ENCODE measurements at places on chromosomes 2 and 18. TPM values are rescaled to one million over a fixed set of nuclear protein-coding genes. Genes with fewer than 3 reads are reported as not detected.

TRAF3IP1 gene
- total RNA-seq: 14.0 TPM

- DNase-seq: no peak
Observed at GRCh38 chr18:59660786-59661743, 36.2 kb downstream of the CCBE1 start.

C2orf72 gene
- 2.6 TPM for total RNA-seq

DNA sequence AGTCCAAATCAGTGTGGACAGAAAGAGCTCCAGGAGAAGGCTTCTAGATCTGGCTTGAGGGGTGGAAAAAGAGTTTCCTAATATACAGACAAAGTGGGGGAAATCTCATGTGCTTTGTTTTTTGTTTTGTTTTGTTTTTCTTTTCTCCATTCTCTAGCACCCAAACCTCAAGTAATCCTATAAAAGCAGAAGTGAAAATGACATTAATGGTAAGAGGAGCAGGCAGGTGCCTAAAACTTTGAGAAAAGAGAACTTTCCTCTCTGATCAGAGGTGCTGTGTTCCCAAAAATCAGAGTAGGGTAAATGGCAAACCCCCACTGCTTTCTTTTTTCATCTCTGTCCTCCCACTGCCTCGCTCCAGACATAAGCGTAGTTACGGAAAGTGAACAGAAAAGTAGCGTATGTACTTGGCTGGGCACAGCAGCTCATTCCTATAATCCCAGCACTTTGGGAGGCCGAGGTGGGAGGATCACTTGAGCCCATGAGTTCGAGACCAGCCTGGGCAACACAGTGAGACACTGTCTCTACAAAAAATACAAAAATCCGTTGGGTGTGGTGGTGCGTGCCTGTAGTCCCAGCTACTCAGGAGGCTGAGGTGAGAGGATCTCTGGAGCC lies 77.8 kb downstream of the FAM161A start:
- DNase-seq: no peak

- DNase-seq: no peak
Observed at GRCh38 chr2:59029058-59029457, 787.9 kb upstream of the FANCL start.

DNA sequence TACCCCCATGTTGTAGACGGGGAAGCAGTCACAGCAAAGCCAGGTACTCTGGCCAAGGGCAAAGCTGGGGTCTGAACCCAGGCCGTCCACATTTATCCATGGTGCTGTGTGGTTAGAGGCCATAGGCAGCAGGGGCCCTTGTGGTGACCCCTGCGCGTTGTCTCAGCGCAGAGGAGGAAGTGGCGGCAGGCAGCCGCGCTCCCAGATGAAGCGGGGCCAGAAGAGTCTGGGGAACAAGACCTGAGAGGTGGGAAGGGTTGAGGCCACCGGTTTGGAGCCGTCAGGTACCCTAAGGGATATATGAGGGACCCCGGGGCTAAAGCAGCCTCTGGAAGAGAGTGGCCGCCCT lies 770 bp downstream of the ZNF396 start:
- no peak for DNase-seq

CCDC148 gene
- 0.65 TPM for total RNA-seq

SERPINB13 gene
- not detected for total RNA-seq

SLC5A7 gene
- total RNA-seq: not detected
